ENCODE measurements at places on chromosomes 4 and X. TPM values are rescaled to one million over a fixed set of nuclear protein-coding genes. Genes with fewer than 3 reads are reported as not detected.

The CT55 gene
- total RNA-seq = not detected

The GYPE gene
- 0.50 TPM for total RNA-seq

The CASK gene
- total RNA-seq = 30.1 TPM

The SPANXN3 gene
- total RNA-seq = not detected

The SAT1 gene
- total RNA-seq = 218 TPM

The NKX6-1 gene
- total RNA-seq = not detected

The HTN1 gene
- not detected for total RNA-seq

The NLRP2B gene
- not detected for total RNA-seq

The FGFR3 gene
- total RNA-seq = 0.18 TPM

The BEX4 gene
- total RNA-seq = 10.5 TPM

The FGG gene
- not detected for total RNA-seq

The GDPD2 gene
- 0.23 TPM for total RNA-seq

The SPANXA1 gene
- not detected for total RNA-seq

The UTP3 gene
- 28.9 TPM for total RNA-seq

The GAGE1 gene
- total RNA-seq = not detected

The FREM3 gene
- not detected for total RNA-seq

The ASB12 gene
- total RNA-seq = not detected

The VCX3A gene
- not detected for total RNA-seq

The SOWAHB gene
- total RNA-seq = not detected

The CXCL3 gene
- not detected for total RNA-seq

The ABCB7 gene
- total RNA-seq = 25.9 TPM

The ADH1C gene
- not detected for total RNA-seq

The NIPAL1 gene
- 0.60 TPM for total RNA-seq

The CSAG3 gene
- 0.63 TPM for total RNA-seq

The CSAG1 gene
- not detected for total RNA-seq

The PRSS12 gene
- total RNA-seq = not detected

The XIAP gene
- 47.6 TPM for total RNA-seq

The MGAT4D gene
- not detected for total RNA-seq
